HCEC 1CT (cell line): ENCODE measurements at places on chromosomes 3 and 15.
A peak's percentile ranks its signal among the peaks of the same experiment; 100 is the strongest.

DNA sequence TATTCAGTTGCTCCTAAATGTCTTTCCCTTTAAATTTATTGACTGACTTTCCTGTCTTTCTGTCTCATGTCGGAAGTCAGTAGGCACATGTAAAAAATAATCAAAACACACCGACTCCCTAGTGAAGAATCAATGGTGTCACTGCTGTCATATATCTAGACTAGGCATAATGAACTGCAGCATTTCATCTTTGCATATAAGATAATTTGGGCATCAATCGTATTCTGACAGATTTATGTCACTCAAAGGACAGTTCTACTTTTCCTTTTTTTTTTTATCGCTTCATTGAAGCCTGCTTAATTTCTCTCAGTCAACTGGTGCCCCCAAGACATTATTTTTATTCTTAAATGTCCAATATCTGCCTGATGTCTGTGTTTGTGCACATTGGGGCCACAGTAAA is 206.3 kb downstream of the MEIS2 start:
- no peak for DNase-seq

GRCh38 chr15:69089258-69089657 is 71.2 kb upstream of the GLCE start:
- DNase-seq = no peak

- DNase-seq = no peak
Observed at GRCh38 chr3:71854096-71854495, 69.1 kb upstream of the PROK2 start.

DNA sequence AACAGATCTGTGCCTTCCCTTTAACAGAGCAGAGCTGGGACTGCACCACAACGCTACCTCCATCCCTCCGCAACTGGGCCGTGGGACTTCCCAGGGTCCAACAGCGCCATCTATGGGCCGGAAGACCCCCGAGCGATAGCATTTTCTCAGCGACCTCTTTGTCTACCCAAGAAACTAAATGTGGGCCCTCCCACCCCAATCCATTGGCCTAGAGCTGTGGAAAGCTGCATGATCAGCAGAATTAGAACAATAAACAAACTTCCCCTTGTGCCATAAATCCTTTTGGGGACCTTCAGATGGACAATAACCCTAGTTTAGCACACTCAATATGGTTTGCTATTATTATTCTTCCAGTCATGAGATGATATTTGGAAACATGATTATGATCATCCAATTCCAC is 74.8 kb upstream of the NTRK3 start:
- no peak for DNase-seq

GRCh38 chr15:73483053-73483452 is 40.1 kb downstream of the REC114 start:
- no peak for DNase-seq

GRCh38 chr3:72329354-72329753 is 518.9 kb downstream of the SHQ1 start:
- no peak for DNase-seq

- DNase-seq = no peak
Observed at GRCh38 chr3:11818033-11818432, 28.7 kb downstream of the TAMM41 start.

GRCh38 chr3:42072831-42073301 is 18.3 kb upstream of the TRAK1 start:
- no peak for DNase-seq

- DNase-seq = peak; percentile 37
Observed at GRCh38 chr3:104916971-104917370, 449.7 kb upstream of the ALCAM start.

- no peak for DNase-seq
Observed at GRCh38 chr3:114450008-114450596, 156.3 kb downstream of the TIGIT start.

DNA sequence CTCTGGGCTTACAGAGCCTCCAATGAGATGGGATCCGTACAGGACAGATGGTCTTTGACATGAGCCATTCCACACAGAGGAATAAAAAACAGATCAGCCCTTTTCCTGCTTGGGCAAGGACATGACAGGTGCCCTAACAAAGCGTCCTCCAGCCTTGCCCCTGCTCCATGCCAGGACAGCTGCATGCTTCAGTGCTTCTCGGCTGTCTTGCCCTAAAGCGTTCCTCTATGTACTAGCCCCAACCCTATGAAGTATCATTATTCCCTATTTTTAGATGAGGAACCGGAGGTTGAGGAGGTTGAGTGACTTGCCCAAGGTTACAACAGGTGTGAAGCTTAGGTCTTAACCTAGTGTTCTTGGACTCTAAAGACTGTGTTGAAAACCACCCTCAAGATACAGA is 10.5 kb downstream of the POMGNT2 start:
- DNase-seq = no peak

GRCh38 chr3:131568460-131568859 is 65.7 kb upstream of the MRPL3 start:
- no peak for DNase-seq

GRCh38 chr15:69869881-69870505 is 227.7 kb downstream of the TLE3 start:
- DNase-seq = no peak

- no peak for DNase-seq
Observed at GRCh38 chr3:119673875-119674274, 3.3 kb downstream of the COX17 start.

- DNase-seq = no peak
Observed at GRCh38 chr15:35560870-35561269, 14.9 kb upstream of the DPH6 start.

GRCh38 chr3:14154276-14154675 is 24.1 kb downstream of the XPC start:
- no peak for DNase-seq

DNA sequence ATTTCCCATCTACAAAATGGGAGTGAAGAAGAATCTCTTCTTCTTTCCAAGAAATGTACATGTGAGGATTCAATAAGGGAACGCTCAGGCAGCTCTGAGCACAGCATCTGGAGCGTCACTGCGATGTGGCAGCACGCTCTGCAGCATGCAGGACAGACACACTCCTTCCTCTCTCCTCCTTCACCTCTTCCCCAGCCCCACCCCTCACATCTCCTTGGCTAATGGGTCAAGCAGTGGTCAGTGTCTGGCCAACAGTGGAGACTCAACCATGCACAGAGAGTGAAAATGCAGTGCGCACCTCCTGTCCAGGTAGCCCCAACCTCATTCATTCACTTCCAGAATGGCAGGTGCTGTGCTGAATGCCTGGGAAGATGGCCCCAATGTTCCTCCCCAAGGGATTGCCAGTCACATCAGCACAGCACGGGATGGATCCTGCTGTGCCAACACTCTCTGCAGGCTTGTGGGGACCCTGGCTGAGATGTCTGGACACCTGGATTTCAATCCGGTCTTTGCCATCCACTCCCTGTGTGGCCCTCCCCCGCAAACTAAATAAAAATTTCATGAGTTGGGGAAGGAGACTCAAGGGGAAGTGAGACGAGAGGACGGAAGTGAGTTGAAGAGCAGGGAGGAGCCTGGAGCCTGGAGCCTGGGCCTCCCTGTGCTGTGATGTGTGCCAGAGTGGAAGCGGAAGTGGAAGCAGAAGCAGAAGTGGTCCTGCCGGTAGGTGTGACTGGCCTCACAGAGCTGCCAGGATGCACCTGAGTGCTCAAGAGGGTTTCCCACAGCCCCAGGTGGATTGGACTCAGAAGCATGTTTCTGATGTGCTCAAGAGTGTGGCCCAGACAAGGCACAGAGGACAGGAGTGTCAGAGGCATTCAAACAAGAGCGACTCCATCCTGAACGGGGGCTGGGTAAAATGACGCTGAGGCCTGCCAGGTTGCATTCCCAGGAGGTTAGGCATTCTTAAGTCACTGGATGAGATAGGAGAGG is 163.9 kb downstream of the SMAD6 start:
- DNase-seq = no peak

DNA sequence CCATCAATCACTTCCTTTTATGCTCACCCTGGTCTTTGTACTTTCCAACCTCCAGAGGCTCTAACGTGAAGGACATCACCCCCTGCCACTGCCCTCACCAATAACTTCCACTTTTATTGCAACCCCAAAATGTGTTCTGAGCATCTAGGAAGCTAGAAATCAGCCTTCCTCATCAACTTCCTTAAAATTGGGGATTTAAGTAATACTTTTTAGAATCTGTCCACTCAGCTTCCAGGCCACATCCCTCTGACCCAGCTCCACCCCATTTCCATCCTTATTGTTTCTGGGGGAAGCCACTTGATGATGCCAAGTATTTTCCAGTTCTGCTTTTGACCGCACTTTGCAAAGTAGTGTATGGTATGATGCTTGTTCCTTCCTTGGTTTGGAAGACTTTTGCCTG is 73.5 kb upstream of the XCR1 start:
- DNase-seq = no peak

GRCh38 chr3:81549388-81549787 is 212.1 kb downstream of the GBE1 start:
- no peak for DNase-seq

- DNase-seq = peak; percentile 93
Observed at GRCh38 chr15:74040109-74040850, 42.1 kb downstream of the GOLGA6A start.

GRCh38 chr15:74402873-74403587 is 30.7 kb downstream of the SEMA7A start:
- no peak for DNase-seq

- no peak for DNase-seq
Observed at GRCh38 chr15:76994001-76994400, 925 bp upstream of the PSTPIP1 start.

DNA sequence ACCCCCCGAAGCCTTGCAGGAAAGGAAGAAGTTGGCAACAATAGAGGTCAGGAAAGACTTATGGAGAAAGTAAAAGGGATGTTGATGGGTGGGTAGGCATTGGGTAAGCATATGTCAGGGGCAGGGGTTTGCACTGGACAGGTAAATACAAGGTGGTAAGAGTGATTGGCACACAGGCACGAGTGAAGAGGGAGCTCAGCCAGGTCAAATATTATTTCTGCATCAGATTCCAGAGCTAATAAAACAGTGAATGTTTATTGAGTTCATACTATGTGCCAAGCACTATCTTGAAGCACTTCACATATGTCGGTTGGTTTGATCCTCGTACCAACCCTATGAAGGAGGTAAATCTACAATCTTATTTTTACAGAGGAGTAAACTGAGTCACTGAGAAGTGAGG is 6.6 kb downstream of the CLSTN2 start:
- no peak for DNase-seq

DNA sequence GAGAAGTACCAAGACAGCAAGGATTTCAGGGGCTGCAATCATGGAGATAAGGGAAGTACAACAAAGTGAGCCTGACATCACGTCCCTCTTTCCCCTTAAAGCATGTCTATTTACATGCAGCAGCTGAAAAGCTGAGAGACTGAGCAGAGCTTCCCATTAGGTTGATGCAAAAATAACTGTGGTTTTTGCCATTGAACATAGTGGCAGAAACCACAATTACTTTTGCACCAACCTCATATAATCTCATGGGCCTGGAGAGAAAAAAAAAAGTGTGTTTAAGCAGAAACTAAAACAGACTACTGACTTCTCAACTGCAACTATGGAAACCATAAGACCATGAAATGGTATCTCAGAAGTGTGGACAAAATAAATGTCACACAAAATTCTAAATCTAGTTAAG is 48.3 kb downstream of the CCDC12 start:
- DNase-seq = no peak

GRCh38 chr3:188974856-188975599 is 196.7 kb upstream of the TPRG1 start:
- DNase-seq = peak; percentile 47

DNA sequence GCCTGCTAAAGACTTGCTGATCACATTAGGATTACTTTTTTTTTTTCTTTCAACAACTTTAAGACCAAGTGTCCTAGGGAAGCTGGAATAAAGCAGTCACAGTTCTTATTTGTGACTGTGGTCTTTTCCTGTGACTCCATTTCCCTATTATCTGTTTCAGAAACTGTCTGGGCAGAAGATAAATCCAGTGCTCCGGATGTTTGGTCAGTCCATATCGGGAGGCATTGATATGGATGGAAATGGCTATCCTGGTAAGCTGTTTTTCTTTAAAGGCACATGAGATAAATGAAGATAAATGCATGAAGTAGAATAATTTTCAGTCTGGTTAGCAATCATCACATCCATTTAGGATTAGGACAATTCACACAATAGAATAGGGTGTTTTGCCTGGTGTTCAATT is 338.3 kb upstream of the CTDSPL start:
- DNase-seq = no peak

GRCh38 chr3:39414421-39414907 is 7.9 kb downstream of the RPSA start:
- DNase-seq = no peak

DNA sequence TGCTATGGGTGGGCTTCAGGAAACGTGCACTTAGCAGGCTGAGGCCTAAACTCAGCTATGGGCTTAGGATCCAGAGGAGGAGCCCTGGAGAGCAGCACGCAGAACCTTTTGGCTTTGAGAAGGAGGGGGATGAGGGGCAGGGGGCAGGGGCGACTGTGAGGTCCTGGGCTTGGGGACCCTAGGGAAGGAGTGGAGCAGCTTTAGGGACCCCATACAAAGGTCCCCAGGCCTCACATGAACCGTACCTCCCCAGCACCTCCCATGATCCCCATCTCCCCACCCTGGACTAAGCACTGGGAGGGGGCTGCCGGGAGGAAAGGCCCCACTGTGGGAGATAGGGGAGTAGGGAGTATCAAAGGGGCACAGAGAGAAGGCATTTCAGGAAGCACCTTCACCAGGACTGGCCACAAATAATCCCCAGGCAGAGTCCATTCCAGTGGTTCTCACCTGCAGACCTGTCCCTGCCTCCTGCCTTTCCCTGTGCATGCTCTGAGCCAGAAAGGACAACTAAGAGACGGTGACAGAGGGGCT is 62.0 kb upstream of the KLF13 start:
- no peak for DNase-seq

DNA sequence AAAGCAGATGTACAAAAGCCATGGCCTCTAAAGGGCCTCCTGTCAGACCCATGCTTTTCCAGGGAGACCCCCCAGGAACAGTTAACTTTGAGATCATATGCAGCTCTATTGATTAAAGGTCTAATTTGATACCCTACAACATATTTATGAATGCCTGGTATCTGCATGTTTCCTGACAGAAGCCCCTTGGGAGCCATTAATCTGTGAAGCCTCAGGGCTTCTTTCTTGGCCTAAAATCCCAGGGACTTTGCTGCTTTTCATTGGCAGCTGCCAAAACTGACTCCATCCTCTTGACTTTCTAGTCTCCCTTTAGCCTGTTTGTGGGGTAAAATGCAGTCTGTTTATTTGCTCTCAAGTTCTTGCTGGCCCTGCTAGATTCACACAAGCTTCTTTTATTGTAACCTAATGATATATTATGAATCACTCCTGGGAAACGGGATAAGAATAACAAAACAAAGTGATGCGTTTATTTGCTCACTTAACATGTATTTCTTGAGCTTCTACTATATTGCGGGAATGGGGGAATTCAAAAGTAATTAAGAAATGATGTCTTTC is 257.0 kb downstream of the LSAMP start:
- peak; percentile 36 for DNase-seq

GRCh38 chr3:11583235-11583634 is 60.5 kb downstream of the VGLL4 start:
- DNase-seq = no peak

- peak; percentile 70 for DNase-seq
Observed at GRCh38 chr3:138068579-138069174, 46.7 kb downstream of the DZIP1L start.

DNA sequence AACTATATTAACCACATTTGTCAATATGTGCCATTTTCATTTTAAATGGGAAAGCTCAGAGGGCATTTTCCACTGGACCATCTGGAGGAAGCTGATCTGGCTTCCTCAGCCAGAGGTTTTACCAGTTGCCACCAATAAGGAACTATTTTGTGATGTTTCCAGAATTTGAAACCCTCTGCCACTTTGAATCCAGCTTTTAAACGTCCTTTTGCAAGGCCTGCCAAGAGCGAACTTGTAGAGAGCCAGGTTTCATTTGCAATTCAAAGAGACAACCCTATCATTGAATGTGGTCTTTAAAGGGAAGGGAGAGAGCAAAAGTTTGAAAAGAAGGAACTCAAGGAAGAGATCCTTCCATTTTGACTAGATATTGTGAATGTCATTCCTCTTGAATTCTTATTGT is 123.3 kb upstream of the CHL1 start:
- no peak for DNase-seq
